Naive thymus-derived CD4-positive, alpha-beta T cell (primary cell): ENCODE measurements at places on chromosomes 6 and 20. TPM values are rescaled to one million over a fixed set of nuclear protein-coding genes. Genes with fewer than 3 reads are reported as not detected.

Gene MYO6
- total RNA-seq = 0.34 and 0.36 TPM in 2 replicates

DNA sequence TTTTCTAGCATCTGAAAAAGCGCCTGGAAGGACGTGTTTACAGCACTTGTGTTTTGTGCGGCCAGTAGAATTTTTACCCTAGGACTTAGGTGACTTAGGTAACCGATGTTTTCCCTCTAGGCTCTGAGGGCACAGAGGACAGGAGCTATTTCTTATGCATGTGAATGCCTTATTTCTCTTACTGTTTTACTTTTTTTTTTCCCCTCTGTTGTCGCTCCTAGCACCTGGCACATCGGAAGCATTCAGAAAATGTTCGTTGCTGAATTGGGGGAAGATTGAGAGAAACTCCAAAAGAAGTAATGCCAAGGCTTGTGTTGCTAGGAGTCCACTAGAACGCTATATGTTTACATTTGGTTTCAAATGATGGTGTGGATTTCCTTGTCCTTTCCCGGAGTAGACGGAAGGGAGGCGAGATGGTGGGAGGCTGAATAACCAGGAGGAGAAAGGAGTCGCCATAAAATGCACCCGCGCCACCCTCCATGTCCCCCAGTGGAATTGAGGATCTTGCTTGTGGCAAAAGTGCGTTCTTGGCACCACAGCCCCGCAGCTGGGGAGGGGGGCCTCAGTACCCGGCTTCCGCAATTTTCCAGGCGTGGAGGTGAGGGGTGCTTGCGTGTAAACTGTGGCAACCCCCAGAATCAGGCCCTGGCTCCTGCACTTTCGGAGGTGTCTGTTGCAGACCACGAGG is 6.9 kb downstream of the OLIG3 start:
- DNase-seq = no peak

Gene CDH4
- total RNA-seq = 0.05 TPM

Gene ATP6V1G2
- total RNA-seq = 4.8 TPM

- no peak for DNase-seq
These were observed 49.9 kb downstream of the AIG1 start for GRCh38 chr6:143110572-143110971.

- no peak for DNase-seq
These were observed 104.1 kb downstream of the MYB start for GRCh38 chr6:135285165-135285564.

DNA sequence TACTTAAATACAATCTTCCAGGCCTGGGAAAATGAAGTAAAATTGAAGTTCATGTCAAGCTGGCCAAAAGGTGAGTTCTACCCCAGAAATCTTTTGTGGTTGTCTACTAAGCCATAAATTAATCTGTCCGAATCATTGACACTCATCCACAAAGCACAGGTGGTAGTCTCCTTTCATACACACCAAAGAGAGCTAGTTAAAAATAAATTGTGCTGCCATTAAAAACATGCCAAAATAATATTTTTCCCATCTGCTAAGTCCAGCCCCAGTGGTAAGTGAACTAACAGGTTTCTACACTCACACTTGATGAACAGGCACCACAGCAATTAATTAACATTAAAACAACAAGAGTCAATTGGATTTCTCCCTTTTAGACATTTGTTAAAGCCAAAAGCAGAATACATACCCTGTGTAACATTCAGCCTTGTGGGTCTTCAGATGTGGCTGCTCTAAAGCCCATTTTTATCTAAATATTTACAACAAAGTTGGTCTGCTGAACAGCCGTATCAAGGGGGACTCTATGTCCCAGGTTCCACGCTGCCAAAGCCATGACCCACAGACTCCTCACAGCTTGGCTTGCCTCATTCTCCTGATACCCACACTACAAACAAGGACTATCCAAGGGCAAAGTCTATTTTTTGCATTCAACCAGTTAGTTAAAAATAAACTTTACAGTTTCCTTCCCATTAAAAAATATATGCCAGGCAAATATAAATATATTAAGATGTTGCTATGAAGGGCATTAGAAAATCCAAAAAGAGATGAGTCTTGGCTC is 490.4 kb downstream of the BMP2 start:
- DNase-seq = no peak

DNA sequence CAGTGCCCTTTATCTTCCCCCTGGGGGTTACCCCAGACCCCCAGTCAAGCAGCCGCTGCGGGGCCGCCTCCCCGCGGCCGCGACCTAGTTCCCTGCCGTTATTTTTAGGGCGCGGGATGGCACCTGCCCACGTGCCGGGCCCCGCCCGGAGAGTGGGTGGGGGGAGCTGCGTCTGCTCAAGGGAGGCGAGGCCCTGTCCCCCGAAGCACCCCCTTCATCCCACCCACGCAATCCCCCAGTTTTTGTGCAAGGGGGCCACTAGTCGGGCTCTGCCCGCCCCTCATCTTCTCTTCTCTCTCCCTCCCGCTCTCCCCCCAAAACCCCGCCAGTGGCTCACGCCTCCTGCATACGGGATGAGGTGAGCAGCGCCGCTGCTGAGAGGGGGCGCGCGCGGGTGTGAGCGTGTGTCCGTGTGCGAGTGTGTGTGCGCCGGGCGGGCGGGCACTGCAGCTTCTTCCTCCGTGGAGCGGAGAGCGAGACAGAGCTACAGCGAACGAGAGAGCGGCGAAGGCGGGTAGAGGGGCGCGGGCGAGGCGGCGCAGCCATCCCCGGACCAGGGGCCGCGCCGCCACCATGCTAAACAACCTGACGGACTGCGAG is at the start of gene SLC12A5:
Gene SLC12A5 (plus strand): TSS at position 444 of the 600 bp plus-strand sequence. CDS start 130 bp downstream, at position 574.
- no peak for DNase-seq

Gene TRAPPC3L
- not detected for total RNA-seq

DNA sequence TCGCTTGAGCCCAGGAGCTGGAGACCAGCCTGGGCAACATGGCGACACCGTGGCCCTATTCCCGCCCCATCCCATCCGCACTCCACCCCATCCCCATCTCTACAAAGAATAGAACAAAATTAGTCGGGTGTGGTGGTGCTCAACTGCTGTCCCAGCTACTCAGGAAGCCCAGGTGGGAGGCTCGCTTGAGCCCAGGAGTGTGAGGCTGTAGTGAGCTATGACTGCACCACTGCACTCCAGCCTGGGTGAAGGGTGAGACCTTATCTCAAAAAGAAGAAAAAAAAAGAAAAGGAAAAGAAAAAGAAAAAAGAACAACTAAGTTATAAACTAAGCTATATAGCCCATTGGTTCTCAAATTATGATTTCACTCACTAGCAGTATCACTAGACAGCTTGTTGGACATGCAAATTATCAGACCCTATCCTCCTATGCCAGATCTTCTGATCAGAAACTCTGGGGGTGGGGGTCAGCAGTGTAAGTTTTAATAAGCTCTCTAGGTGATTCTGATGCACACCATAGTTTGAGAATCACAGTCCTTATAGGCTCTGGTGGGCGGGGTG is 491 bp upstream of the ITCH start:
- no peak for DNase-seq

GRCh38 chr6:30463651-30464618 is 25.4 kb upstream of the HLA-E start:
- DNase-seq = peak; percentile 61

DNA sequence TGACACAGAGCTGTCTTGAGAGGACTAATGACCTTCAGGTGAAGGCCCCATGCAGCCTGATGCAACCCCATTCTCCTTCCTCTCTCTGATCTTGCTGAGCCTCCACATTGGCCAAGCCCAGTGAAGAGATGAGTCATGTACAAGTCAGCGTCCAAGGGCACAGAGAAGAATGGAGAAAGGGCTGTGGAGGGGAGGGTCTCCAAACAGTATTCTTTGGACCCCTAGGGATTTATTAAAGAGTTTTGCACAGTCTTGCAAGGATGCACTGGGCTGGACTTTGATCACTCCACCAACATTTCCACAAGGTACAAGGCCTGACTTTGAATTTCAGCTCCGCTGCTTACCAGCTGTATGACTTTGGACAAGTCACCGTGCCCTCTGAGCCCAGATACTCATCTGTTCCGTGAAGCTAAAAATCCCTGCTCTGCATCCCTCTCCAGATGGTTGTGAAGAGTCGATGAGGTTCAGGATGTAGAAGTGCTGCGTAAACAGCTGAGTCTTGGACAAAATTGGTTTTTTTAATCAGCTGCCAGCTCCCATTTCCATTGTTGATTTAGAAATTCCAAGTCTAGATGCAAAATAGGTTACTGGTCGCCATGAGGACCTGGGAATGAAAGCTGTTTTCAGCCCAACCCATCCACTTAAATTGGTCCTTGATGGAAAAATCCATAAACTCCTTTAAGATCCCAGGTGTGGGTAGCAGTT is 14.1 kb upstream of the KCNG1 start:
- no peak for DNase-seq

Gene ADGRF5
- not detected for total RNA-seq

DNA sequence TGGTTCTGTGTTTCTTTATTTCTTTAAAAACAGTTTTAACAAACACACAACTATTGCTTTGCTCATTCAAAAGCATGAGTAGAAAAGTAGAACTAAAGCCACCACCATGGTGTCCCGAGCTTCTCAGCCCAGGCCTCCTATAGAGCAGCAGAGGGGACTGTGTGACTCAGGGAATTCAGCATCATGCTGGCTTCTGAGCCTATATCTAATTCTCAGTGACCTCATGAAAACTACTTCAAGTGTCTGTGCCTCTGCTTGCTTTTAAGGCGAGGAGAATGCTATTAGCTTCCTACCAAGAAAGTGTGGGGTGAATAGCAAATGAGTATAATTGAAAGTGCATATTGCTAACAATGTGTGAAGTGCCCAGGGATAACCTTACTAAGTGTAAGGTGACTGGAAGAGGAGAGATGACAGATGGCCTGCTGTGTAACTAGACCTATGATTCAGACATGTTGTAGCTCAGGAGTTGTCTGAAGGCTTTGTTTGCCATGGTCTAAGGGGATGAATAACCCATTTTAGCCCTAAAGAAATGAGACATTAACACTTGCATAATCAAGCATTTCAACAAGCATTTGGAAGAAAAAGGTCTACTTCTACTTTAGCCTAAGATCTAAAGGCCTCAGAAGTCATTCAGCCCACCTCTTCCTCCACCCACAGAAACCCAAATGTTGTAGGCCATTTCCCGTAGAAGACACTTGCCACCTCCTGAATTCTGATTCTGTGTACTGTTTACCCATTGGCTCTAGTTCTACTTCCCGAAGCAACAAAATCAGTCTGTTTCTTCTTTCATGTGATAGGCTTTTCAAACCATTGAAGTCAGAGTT is 121.5 kb upstream of the ARG1 start:
- DNase-seq = no peak

Gene COX4I2
- not detected for total RNA-seq

Gene AKAP12
- total RNA-seq = 1.1 TPM

Gene NHSL1
- 1.2 TPM for total RNA-seq

GRCh38 chr6:123801067-123801466 is 2.6 kb upstream of the NKAIN2 start:
- no peak for DNase-seq

- no peak for DNase-seq
These were observed 49.4 kb upstream of the NFATC2 start for GRCh38 chr20:51591871-51592270.
